Stimulated activated memory B cell treated with anti-CD40 and anti-IgM and Interleukin-4, amounts not matched to agents 10 μg/mL and 1 μg/mL and 100 μg/mL, for 72 hours (primary cell): ENCODE measurements at places on chromosomes 12 and 14.

- no peak for ATAC-seq
These were observed 1.8 kb downstream of the ARID2 start for GRCh38 chr12:45731190-45731775.

- no peak for ATAC-seq
These were observed 133.1 kb downstream of the TMEM30B start for GRCh38 chr14:61147831-61148549.

GRCh38 chr12:45354399-45354798 is 138.5 kb downstream of the ANO6 start:
- no peak for ATAC-seq

DNA sequence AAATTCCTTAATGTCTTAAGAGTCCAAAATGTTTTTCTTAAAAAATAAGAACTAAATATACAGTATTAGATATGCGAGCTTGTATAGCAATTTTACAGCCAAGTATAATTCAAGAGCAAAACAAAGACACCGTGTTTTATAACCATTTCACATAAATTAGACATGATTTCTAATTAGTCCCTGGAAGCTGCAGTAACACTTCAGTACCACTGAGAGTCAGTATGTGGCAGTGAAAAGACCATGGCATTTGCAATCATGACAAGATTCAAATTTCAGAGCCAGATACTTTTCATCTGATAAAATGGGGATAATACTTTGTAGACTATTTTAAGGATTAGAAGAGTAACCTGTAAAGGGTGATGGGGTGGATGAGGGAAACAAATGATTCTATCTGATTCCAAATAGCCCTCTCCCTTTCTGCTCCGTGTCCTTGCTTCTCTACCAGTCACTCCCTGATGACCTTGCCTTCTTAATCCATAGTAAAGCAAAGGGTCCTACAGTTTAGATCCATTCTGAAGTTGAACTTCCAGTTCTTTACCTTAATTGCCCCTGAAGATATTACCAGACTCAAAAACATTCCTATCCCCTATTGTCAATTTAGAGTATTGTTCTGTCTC is 145.4 kb upstream of the ABCD2 start:
- no peak for ATAC-seq

GRCh38 chr14:65880507-65880906 is 468.0 kb downstream of the FUT8 start:
- no peak for ATAC-seq

- no peak for ATAC-seq
These were observed 59.0 kb upstream of the CAPRIN2 start for GRCh38 chr12:30813525-30814294.

- peak; percentile 40 for ATAC-seq
These were observed 1.4 kb upstream of the CCDC85C start for GRCh38 chr14:99605299-99605961.

GRCh38 chr12:110355073-110355472 is 48.4 kb downstream of the ANAPC7 start:
- no peak for ATAC-seq

DNA sequence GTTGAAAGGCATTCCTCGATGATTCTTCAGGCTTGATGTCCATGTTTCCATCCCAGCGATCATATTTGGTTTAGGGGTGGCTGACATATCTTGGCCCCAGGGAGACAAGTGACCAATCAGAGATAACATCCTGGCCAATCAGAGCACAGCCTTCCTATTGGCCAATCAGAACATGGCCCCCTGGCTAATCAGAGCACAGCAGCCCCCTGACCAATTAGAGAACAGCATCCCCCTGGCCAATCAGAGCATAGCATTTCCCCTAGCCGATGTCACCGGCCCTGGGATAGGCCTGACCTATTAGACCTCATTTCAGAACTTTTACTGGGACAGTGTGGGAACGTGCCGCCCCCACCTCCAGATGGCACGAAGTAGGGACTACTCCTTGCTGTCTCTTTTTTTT is 182.2 kb downstream of the AACS start:
- no peak for ATAC-seq

GRCh38 chr14:45619831-45620230 is 366.8 kb upstream of the MIS18BP1 start:
- no peak for ATAC-seq

DNA sequence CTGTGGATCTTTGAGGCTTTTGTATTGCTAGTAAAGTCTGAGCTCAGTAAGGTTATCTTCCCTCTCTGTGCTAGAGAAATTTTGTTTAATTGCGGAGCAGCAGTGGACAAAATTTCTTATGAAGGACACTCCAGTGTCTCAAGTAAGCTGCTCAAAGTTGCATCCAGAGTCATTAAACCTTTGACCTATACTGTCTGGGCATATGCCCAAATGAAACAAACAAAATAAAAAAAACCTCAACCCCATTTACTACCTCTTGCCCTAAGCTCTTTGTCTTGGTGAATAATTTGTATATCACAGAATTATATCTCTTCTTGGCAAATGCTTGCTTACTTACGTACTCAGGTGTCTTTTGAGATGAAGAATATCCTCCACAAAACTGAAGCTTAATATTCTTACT is 465.2 kb downstream of the SOX5 start:
- ATAC-seq, result no peak

DNA sequence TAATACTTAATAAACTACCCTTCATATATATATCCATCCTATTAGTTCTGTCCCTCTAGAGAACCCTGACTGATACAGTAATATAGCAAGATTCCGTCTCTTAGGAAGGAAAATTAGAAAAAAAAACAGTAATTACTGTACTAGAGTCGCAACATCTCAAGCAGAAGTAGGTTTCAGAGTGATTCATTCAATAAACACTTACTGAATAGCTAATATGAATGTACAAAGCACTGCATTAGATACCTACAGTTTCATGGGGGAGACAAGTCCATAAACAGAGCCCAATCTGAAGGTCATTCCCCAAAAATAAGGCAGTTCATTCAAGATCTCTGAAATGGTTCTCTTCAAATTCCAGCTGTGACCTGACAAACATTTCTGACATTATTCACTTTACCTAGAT is 9.9 kb downstream of the CERS5 start:
- no peak for ATAC-seq

DNA sequence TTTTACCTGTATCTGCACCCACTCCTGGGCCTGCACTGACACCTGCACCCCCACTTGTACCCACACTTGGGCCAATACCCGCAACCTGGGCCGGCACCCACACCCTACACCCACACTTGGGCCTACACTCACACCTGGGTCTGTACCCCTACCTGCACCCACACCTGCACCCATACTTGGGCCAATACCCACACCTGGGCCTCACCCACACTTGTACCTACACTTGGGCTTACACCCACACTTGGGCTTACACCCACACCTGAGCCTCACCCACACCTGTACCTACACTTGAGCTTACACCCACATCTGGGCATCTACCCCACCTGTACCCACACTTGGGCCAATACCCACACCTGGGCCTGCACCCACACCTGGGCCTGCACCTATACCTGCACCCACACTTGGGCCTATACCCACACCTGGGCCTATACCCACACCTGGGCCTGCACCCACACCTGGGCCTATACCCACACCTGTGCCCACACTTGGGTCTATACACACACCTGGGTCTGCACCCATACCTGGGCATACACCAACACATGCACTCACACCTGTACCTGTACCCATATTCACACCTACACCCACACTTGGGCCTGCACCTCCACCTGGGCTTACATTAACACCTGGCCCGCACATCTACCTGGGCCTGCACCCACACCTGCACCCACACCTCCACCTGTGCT is 39.2 kb downstream of the DAO start:
- ATAC-seq, result peak; percentile 8

- no peak for ATAC-seq
These were observed 217.0 kb downstream of the KIF26A start for GRCh38 chr14:104355101-104356019.

GRCh38 chr12:51323317-51323960 is 535 bp downstream of the BIN2 start:
- peak; percentile 70 for ATAC-seq

DNA sequence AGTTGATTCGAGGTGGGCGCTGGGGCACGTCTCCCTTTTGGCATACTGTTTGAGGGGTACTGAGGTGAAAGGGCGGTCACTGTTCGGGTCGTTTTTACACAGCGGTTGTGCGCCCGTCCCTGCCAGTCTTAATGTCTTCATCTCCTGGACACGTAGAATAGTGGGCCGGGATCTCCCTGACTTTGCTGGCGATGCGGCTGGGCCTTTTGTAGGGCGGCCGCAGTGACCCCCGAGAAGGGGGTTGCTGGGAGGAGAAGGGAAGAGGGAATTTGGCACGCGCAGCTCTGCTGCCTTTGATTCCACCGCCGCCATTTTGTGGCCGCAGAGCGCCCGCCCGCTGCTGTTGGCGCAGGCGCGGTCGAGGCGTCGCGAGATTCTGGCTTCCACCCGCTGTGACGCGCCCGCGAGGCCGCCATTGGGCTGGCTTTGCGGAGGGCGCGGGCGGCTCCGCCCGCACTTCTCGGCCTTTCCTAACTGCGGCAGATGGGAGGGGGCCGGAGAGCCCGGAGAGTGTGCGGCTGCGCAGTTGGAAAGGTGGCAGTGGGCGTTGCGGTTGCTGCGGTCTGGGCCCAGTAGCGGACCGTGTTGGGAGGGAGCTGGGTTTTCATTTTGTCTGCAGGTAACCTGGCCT is 542 bp downstream of the SRSF5 start:
- peak; percentile 88 for ATAC-seq

DNA sequence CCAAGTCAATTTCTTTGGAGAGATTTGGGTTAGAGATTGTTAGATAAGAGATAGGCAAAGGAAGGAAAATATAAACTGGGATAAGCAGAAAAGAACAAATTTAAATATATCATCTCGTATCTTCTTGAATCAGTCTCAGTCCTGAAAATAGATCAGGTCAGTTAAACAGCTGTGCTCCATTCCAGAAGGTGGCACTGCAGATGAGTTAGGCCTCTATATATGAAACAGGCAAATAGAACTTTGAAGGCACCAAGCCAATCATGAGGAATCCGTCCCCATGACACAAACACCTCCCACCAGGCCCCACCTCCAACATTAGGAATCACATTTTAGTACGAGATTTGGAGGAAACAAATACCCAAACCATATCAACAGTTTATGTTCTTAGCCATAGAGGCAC is 605.5 kb upstream of the USP15 start:
- no peak for ATAC-seq

- ATAC-seq, result no peak
These were observed 1306.3 kb upstream of the TMEM132C start for GRCh38 chr12:126960709-126961108.

DNA sequence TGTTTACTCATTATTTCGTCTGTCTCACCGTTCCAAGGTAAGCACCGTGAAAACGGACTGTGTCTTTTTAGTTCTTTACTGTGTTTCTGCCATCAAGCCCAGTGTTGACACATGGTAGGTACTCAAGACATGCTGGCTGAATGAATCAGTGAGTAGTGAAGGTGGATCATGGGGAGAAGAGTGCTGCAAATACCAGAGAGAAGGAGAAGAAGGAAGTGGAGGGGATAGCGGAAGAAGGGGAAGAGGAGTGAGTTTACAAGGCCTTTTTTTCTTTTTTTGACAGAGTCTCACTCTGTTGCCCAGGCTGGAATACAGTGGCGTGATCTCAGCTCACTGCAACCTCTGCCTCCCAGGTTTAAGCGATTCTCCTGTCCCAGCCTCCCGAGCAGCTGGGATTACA is 54.6 kb downstream of the ETV6 start:
- ATAC-seq, result no peak
